CD14-positive monocyte (primary cell): ENCODE measurements at places on chromosomes 12 and 14.

- no peak for DNase-seq
Measured at GRCh38 chr14:73723406-73723796, 9.2 kb upstream of the PNMA1 start.

DNA sequence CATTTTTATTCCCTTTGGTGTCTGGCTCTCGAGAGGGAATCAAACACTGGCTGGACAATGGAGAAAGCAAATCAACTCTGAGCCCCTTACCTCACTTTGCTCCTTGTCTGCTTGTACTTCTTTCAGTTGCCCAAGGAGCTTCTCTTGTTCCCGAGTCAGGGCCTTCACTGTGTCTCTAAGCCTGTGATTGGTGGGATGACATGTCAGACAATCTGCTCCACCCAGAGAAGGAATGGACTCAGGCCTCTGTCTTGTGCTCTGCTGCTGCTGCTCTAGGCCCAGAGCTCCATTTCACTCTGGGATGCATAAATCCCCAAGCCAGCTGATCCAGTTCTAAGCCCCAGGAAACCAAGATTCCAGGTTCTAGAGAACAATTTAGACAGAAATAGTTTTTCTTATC lies 7.6 kb downstream of the CALCOCO1 start:
- no peak for DNase-seq

DNA sequence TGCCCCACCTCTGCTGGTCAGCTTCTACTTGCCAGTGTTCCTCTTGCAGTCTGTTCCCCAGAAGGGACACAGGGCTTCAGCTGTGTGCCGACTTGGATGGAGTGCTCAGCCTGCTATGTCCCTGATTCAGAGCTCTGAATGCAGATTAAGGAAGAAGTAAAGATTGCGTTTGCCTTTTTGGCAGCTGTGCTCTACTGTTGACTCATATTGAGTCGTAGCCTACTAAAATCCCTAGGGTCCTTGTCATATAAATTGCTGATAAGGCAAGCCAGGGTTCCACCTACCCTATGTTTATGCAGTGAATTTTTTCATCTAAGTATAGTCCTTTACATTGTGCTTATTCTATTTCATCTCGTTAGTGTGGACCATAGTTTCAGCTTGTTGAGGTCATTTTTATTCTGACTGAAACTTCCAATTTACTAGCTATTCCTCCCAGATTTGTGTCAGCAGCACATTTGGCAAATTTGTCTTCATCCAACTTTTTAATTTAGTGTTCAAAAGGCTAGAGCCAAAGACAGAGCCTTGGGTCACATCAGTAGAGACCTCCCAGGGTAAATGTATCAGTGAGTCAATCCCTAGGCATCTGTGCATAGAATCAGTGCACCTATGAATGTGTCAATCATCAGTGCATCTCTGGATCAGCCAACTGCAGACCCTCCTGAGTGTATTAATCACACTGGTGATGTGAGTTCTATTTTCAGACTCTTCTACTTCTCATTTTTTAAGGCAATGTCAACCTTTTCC lies 31.9 kb downstream of the CACNA1C start:
- no peak for DNase-seq

- DNase-seq: no peak
Measured at GRCh38 chr14:74065746-74066575, 18.3 kb downstream of the ALDH6A1 start.

GRCh38 chr14:81120501-81120900 lies 100.3 kb downstream of the GTF2A1 start:
- peak; percentile 14 for DNase-seq

DNA sequence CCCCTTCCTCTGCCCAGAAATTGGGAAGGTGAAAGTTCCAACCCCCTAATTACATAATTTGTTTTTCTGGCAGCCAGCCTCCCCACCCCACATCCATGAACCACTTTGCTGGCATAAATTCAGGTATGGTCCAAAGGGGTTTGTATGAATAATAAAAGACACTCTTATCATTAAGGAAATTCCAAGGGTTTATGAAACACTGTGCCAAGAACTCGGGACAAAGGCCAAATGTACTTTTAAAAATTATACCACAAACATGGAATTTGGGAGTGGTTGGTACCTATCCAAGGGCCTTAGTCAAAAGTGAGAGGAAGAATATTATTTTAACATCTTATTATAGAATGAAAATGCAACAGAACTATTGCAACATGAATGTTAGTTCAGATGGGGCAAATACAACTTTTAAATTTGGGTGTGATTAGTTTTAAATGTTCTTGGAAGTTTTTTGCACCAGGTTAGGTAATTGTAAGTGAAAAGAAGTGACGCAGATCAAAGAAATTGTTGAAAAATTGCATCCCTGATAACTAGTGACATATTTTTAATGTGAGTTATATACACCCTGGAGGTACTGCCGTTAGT lies 217.8 kb downstream of the TMEM117 start:
- DNase-seq: no peak

- DNase-seq: no peak
Measured at GRCh38 chr12:124744659-124745464, 118.8 kb downstream of the SCARB1 start.

GRCh38 chr14:72075649-72076334 lies 143.6 kb downstream of the RGS6 start:
- DNase-seq: no peak

- DNase-seq: no peak
Measured at GRCh38 chr12:13128291-13128965, 25.0 kb upstream of the GSG1 start.

DNA sequence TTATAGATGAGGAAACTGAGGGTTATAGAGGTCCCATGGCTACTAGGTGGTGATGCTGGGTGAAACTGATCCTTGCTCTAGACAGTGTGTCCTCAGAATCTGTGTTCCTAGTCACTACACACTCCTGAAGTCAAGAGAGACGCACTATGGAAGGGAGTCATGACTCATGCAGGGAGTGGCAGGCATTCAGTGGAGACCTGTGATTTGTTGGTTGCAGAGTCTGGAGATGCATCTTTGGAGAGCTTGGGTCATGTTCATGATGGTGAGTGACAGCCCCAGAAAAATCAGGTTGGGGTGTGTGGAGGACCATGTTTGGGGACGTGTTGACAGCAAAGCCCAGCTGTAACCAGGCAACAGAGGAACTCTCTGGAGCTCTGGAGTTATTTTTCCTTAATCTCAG lies 38.0 kb upstream of the FBXO21 start:
- no peak for DNase-seq

- no peak for DNase-seq
Measured at GRCh38 chr14:94361682-94362081, 26.7 kb downstream of the SERPINA1 start.

- DNase-seq: no peak
Measured at GRCh38 chr14:105093431-105094192, 28.4 kb upstream of the GPR132 start.

GRCh38 chr14:51481643-51482042 lies 170.1 kb upstream of the FRMD6 start:
- no peak for DNase-seq

DNA sequence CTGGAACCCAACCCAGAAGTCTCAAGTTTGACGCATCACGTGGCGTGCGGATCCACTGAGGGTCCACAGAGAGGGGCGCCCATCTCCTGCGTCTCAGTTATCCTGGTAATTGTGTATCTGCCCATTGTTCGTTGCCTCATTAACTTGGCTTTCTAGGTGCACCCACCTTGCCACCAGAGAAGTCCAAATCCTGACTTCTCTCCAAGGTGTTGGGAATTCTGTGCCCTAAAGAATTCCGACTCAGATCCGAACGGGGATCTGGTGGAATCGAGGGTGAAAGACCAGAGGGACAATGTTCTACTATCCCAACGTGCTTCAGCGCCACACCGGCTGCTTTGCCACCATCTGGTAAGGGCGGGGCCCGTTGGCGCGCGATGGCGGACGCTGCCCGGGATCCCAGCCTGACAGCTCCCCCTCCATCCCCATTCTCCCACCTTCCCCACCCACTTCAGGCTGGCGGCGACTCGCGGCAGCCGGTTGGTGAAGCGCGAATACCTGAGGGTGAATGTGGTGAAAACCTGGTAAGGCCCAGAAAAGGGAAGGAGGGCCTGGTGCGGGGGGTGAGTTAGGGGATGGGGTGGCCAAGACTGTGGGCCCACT lies 481 bp downstream of the REC8 start:
- no peak for DNase-seq

DNA sequence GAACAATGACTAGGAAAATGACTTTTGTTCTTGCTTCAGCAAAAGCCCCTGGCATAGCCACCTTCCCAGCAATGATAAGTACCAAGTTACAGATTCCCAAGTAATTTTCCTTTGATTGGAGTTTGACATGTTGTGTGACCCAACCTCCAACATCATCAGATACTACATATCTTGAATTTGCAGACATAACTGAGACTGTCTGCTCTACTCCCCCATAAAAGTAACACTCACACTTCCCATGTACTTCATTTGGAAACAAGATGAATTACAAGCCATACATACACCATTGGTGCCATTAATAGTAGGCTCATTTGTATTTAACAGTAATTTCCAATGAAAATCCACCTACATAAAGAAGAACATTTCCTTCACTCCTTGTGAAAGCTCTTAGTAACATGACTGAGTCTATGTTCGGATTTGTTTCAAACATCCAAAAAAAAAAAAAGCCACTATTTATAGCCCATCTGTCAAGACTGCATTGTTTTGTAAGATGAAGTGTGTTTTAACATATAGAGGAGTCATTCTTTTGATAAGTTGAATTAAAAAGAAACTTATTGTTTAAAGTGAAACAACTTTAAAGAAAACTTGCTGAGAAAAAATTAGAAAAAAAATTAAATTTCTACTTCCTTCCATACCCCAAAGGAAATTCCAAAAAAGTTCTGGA lies 12.0 kb upstream of the SLCO1A2 start:
- no peak for DNase-seq
